ENCODE measurements at places on chromosomes 5 and 9.

GRCh38 chr5:56725711-56726411 lies 89.5 kb upstream of the MAP3K1 start:
- DNase-seq, result no peak

DNA sequence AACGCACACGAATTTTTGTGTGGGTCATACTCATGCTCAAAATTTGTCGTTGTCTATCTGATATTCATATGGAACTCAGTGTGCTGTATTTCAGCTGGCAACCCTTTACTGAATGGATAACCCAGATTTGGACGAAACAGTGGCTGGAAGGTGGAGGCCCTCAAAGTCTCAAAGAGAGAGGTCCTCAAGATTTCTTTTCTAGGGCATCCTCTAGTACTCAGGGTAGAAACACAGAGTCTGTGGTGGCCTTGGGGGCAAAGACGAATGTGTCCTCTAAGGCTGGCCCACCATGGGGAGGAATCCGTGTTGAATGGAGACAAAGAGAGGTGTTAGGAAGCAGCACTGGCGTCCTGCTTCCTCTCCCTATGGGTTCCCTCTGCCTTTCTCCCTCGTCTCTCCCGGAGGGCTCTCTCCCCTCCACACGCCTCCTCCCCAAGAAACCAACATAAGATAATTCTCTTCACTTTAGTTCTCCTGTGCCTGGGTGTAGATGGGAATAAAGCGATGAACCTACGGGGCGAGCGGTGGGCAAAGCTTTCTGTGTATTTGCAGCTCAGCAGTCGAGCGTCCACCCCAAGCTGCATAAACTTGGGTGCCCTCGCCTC lies 333.7 kb downstream of the CWC27 start:
- no peak for DNase-seq

GRCh38 chr5:158313027-158313732 lies 454.2 kb upstream of the CLINT1 start:
- no peak for DNase-seq

DNA sequence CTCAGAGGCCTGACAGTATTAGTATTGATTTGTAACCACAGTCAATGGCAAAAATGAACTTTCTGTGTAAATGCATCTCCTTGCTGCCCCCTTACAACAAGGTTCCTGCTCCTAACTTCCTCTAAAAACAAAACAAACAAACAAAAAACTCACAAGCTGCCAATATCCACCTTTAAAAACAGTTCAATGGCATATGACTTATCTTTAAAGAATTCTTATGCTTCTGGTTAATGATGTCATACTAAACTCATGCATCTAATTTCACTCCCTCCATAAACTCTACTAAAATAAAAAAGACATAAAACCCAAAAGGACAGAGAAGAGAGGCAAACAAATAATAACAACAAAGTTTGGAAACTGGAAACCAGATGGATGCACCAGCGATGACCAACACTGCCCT lies 9.0 kb upstream of the OR1N1 start:
- no peak for DNase-seq

DNA sequence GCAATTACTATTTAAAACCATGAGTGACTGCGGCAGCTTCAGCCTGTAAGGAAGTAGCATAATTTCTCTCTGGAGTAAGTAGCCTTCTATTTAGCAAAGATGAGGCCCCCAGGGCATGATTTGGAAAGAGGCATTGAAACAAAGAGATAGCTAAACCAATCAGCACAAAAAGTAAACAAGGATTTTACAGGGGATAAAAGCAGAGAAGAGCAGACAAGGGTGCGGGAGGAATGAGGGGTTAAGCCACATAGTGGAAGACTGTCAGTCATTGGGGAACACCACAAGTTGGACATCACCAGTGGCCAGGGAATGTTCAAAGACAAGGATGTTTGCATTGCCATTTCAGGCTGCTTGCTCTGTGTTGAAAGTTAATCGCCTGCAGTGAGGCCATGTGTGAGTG lies 24.0 kb upstream of the C5orf63 start:
- DNase-seq, result no peak

DNA sequence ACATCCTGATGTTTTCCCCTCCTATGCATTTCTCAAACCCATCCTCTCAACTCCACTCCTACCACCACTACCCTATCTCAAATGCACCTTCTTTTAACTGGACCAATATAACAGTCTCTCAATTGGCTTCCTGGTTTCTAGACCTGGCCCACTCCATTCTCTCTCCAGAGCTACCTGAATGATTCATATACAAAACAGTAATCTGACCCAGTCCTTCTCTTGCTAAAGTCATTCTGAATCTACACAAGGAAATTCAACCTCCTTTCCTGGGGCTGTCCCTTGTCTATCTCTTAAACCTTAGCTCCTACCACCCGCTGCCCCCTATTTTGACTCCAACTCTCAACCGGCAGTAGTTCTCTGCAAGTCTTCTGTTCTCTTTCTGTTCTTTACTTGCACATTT lies 97.2 kb downstream of the PCSK1 start:
- no peak for DNase-seq

DNA sequence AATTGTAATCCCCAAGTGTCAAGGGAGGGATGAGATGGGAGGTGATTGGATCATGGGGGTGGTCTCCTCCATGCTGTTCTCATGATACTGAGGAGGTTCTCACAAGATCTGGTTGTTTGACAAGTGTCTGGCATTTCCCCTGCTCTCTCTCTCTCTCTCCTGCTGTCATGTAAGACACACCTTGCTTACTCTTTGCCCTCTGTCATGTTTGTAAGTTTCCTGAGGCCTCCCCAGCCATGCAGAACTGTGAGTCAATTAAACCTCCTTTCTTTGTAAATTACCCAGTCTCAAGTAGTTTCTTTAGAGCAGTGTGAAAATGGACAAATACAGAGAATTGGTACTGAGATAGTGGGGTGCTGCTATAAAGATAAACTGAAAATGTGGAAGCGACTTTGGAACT lies 207.9 kb downstream of the HINT1 start:
- no peak for DNase-seq

- DNase-seq, result no peak
These were observed 123.7 kb downstream of the INSYN2B start for GRCh38 chr5:169856571-169856970.

GRCh38 chr5:139637438-139638089 lies 10.6 kb upstream of the CXXC5 start:
- DNase-seq, result no peak

DNA sequence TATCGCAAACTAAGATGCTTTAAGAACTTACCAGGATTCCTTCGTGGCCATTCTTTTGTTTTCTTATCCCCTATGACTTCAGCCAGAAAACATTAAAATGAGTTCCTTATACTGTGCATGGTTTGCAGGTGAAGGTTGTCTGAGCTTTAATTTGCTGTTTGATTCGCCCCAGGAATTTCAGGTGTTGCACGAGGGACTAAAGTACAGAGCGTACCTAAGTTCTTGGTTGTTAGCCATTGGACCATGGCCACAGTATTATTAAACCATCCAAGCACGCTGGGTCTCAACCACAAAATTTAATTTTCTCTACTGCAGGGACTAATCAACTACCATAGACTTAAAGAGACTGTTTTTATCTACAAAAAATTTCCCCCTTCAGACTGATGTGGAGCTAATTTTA lies 208.4 kb upstream of the MPDZ start:
- no peak for DNase-seq

DNA sequence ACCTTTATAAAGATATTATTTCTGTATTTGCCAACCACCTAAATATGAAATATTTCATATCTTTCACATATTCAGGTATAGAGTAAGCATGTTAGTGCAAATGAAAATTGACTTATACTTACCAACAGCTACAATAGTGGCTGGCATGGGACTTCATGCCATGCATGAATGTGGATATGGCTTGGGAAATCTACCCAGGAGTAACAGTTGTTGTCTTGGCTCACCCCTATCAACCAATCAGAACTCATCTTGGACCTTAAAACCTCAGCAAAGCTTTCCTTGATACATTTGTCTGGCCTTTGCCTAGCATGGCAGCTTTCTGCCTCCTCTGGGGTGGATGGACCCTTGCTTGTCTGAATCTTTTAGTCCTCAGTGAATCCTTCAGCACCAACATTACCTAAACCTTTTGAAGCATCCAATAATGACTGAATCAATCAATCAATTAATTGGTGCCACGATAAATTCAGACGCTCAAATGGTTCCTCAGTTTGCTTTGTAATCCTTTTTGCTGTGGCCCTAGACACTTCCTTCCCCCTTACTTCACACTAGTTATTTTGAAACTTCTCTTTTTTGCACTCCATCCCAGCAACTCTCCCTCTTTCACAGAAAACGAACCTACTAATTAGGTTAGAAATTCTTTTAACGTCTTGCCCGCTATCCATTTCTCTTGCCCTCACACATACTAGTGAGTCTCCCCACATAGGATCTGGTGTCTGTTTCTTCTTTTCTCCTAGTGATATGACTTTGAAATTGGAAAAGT lies 132.3 kb upstream of the ZNF608 start:
- no peak for DNase-seq

DNA sequence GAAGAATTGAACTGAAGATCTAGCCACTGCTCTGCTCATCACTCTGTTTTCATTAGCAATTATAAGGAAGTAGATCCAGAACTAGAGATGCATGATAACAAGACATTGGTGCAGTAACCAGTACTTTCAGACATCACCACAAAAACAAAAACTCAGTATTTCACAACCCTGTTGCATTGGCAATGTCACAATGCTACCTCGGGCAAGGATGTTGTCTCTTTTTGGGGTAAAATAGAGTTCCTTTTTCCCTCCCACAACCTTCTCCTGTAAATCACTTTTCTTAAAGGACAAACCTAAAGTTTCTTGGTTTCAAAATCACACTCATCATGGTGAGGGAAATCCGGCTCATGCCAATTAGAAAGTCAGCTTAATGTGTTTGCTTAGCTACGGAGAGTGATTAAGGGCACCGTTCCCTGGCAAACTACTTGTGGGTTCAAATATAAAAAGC lies 420.1 kb upstream of the MEF2C start:
- DNase-seq, result no peak

DNA sequence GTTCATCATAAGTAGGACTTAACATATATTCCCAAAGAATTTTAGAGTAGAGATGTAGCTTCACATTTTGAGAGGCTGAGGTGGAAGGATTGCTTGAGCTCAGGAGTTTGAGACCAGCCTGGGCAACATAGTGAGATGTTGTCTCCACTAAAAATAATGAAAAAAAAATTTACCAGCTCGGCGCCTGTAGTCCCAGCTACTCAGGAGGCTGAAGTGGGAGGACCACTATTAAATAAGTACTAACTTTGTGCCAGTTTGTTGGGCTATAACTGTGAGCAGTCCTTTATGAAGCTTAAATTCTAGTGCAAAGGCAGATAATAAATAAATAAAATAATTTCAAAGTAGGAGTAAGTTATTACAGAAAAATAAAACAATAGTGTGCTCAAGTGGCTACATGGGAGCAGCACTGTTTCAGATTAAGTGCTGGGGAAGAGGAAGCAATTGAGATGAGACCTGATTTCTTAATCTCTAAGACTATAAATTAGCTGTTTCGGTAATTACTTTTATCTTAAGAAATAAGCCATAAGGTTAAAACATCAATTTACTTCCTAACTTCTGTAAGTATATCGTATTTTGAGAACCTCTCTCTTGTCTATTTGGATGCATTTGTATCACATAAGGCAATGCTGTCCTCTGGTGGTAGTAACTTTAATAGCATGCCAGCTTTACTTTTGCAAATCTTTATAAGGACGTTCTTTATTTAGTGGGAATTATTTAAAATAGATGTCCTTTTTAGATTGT lies 98.9 kb downstream of the CSNK1G3 start:
- DNase-seq, result peak; percentile 49

DNA sequence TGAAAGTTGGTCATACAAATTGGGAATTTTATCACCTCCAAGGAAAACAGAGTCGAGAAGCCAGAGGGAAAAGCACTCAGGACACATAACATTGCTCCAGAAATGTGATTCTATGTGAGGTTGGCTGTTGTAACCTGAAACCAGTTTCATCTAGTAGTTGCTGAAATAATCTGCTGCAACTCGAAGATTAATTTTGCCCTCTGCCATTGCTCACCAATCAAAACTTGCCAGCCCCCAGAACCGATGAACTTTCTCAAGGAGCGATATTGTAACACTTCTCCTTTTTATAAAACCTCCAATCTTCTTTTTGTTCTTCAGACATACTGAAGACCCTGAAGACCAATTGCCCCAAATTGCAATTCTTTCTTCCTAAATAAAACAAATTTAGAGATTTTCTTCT lies 31.1 kb downstream of the C5orf58 start:
- no peak for DNase-seq

GRCh38 chr5:139707445-139708003 lies 59.4 kb downstream of the CXXC5 start:
- no peak for DNase-seq

DNA sequence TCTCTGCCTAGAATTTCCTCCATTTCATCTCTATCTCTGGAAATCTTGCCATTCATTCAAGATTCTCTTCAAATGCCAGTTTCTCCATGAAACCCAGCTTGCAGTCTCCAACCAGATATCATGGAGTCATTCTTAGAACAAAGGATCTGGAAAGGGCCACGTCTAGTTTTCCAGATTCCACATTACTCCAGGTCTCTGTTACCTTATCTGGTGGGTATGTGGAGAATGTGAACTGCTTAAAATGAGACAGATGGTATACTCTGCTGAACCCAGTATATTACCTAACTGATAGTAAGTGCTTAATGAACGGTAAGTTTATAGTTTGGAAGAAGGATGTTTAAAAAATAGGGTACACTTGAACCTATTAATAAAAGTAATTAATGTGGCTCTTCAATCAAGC lies 52.3 kb upstream of the ZSWIM6 start:
- DNase-seq, result no peak

- no peak for DNase-seq
These were observed 15.1 kb downstream of the DROSHA start for GRCh38 chr5:31516802-31517201.

DNA sequence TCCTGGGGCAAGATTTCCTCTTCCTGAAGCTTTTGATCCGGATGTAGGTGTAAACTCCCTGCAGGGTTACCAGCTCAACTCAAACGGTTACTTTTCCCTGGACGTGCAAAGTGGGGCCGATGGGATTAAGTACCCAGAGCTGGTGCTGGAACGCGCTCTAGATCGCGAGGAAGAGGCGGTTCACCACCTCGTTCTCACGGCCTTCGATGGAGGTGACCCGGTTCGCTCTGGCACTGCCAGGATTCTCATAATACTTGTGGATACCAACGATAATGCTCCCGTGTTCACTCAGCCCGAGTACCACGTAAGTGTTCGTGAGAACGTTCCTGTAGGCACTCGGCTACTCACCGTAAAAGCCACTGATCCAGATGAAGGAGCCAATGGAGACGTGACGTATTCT lies 820 bp downstream of the PCDHGA4 start:
- DNase-seq, result no peak

DNA sequence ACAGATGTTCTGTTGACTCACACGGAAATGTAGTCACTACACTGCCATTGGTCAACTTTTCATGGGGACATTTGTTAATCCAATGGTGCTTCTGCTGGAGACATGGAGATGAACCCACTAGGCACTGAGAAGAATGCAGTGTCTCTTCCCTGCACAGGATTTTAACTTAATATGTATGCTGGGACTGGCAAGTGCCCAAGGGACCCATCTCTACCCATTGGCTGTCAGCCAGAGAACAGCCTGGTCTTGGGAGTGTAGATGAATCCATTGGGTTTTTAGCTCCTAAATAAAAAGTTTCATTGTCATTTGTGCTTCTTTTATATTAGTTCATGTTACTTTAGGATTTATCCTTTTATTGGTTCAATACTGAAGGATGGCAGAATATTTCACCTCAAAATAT lies 195.8 kb upstream of the CDH6 start:
- DNase-seq, result no peak

Measured in neuronal stem cell (in vitro differentiated cells).